Gastrocnemius medialis (tissue), 4 donors: ENCODE measurements at places on chromosomes 5 and 9.

- DNase-seq = no peak
Measured at GRCh38 chr5:43244823-43245565, 53.0 kb downstream of the NIM1K start.

- DNase-seq = no peak
Measured at GRCh38 chr9:121013911-121014310, 36.2 kb downstream of the C5 start.

- DNase-seq = no peak
Measured at GRCh38 chr5:176628406-176629228, 1.7 kb downstream of the SNCB start.

- no peak for DNase-seq
Measured at GRCh38 chr5:103031607-103032006, 88.3 kb downstream of the GIN1 start.

DNA sequence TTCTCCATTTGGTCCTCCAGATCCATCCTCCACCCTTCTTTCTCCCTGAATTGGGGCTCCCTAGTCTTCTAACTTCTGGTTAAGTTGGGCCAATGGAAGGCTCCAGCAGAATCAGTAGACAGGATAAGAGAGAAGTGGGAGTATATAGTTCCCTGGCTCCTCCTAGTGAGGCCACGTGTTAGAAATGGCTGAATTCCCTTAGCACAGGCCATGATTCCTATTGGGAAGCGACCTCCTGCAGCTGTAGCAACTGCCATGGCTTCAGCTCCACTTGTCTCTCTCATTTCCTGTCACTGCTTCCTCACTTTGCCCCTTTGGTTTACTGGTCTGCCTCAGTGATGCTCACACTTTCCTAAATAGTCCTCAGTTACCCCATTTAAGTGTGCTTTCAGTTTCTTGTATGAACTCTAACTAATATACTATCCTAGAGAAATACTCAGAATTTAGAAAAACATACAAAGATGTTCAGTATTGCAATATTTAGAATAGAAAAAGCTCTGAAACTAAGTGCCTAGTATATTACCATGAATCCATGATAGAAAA lies 104.8 kb upstream of the SMARCA2 start:
- no peak for DNase-seq

- DNase-seq = no peak
Measured at GRCh38 chr5:138243794-138244193, 30.6 kb downstream of the GFRA3 start.

DNA sequence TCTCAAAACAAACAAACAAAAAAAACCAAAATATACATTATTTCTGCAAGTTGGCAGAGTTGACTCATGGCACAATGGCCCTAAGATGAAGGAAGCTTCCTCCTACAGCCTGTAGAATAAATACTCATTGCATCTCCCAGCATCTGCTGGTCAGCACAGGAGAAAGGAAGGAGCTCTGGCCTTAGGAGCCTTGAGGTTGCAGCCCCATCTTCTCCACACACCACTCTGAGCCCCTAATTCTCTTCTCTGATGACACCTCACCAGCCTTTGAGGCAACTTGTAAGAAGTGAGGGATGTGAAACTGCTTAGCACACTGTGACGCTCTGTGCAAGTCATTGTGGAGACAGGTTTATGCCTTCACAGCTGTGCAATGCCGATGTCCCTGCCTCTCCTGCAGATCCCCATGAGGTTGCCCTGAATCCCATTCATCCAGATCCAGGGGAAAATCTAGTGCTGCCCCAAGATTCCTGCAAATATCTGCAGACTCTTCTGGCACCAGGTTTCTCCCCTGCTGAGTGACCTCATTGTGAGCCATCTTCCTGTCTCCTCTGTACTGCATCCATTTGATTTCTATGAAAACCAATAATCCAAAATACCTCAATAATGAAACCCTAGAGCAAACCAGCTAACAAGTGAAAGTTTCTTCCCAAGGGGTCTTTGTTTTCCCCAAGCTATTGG lies 65.3 kb upstream of the TGFBR1 start:
- DNase-seq = no peak

- no peak for DNase-seq
Measured at GRCh38 chr5:109688630-109688969, 1.1 kb upstream of the MAN2A1 start.

GRCh38 chr9:36997414-36997813 lies 36.7 kb downstream of the PAX5 start:
- DNase-seq = no peak

GRCh38 chr5:2184026-2184366 lies 301.3 kb upstream of the IRX4 start:
- no peak for DNase-seq

- DNase-seq = no peak
Measured at GRCh38 chr9:137347928-137348327, 45.9 kb upstream of the NRARP start.

DNA sequence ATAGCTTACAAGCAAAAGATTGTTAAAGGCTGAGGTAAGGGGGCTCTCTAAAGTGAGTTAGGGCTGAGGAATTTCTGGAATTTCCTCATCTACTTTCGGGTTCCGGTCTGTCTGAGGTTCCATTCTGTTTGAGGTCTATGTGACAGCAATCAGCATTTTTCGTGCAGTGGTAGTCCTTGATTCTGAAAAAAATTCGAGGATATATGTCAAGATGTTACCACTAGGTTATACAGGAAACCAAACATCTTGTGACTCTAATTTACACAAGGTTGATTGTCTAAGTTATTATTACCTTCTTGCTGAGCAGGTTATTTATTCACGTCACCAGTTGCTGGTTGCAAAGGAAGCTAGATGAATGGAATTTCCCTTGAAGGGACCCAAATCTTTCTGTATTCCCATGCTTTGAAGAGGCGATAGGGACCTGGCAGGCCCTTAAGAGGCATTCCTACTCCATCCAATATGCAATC lies 35.2 kb downstream of the RLN2 start:
- DNase-seq = no peak

DNA sequence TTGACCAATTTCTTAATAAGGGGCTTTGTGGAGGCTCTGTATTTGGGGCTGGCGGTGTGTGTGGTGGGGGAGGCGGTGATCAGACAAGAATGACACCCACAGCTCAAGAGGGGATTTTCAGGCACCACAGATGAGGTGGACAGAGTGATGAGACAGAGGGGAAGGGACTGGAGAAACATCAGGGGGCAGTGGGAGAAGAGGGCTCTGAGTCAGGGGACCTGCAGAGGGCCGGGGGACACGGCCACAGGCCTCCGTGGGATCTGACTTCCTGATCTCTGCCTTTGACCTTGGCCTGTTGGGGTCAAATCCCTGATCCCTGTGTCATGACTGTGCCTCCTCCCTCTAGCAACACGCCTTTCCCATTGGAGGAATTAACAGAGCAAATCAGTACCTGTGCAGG lies 197.7 kb downstream of the C9orf50 start:
- no peak for DNase-seq

GRCh38 chr5:1152156-1152555 lies 40.3 kb upstream of the SLC12A7 start:
- DNase-seq = no peak

DNA sequence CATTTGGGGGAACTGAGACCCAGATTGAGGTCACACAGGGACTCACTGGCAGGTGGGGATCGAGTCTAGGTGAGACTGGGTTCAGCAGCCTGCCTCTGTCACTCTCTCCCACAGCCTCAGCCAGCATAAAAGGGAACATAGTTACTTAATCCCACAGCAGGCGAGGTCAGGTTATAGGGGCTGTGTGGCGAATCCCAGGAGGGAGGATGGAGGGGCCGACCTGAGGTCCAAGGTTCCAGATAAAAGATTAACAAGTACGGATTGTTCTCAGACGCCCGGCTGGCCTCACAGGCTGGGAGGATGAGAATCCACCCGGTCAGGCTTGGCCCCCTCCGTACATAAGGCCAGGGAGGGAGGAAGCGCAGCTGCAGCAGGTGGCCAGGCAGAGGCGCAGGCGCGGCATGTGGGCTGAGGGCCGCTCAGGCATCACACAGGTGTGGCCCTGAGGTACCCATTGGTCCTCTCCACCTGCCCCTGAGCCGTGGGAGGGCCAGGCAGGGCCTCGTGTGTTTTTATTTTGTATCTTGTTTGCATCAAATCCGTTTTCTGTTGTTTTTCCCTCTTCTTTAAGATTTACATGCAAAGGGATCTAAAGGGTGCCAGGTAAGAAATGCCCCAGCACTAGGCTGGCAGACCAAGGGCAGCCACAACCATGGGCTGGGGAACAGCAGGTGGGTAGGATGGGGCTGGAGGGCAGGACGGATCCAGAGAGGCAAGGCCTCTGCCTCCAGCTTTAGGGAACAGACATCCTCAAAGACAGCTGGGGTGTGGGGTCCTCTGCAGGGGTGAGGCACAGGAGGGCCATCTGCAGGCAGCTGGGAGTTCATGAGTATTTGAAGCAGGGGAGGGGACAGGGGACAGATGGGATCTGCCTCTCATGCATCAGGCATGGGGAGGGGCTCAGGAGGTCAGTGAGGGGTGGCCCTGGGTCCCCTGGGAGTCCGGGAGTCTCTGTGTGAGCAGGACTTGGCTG lies 3.6 kb downstream of the SUSD3 start:
- DNase-seq = no peak

- no peak for DNase-seq
Measured at GRCh38 chr5:72501488-72501887, 5.7 kb downstream of the ZNF366 start.
